ENCODE measurements at places on chromosomes 7 and 10. TPM values are rescaled to one million over a fixed set of nuclear protein-coding genes. Genes with fewer than 3 reads are reported as not detected.

The GNGT1 gene
- not detected for total RNA-seq

The HYAL4 gene
- total RNA-seq, result 1.8 TPM

The CTAGE4 gene
- total RNA-seq, result 1.5 TPM

The AGAP5 gene
- 11.5 TPM for total RNA-seq

The IFIT1 gene
- 2.7 TPM for total RNA-seq

The KCP gene
- total RNA-seq, result not detected

The NUTM2B gene
- 0.51 TPM for total RNA-seq

DNA sequence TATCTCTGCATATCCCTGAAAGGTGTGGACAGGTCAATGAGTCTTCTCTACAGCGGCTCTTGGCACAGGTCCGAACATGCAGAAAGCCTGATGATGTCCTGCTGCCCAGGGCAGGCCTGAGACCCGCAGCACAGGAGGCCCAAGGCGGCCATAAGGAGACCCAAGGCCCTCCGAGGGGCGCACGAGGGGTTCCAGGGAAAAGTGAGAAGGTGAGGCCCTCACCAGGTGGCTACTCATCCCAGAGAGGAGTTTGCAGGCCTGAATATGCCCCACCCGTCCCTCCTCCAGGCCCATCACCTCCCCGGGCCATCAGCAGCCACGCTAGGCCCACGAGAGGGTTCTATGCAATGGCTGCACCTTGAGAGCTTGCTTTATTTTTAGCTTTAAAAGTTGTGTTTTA lies 173.4 kb upstream of the RHEB start:
- no peak for DNase-seq

- DNase-seq, result no peak
Observed at GRCh38 chr7:46129831-46130230, 208.8 kb upstream of the IGFBP3 start.

DNA sequence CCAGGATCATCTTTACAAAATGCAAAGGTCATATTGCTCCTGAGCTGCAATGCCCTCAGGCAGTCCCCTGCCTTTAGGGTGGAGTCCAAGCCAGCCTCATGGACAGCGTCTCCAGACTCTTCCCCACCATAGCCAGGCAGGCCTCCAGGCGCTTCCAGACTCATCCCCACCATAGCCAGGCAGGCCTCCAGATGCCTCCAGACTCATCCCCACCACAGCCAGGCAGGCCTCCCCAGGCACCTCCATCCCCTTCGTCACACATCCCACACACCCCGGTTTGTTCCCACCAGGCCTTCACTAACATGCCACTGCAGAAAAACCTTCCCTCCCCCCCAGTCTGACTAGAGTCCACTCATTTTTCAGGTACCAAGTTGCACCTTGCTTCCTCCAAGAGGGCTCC lies 70.1 kb downstream of the PTPRN2 start:
- no peak for DNase-seq

GRCh38 chr10:118115701-118116100 lies 69.0 kb upstream of the RAB11FIP2 start:
- DNase-seq, result no peak

DNA sequence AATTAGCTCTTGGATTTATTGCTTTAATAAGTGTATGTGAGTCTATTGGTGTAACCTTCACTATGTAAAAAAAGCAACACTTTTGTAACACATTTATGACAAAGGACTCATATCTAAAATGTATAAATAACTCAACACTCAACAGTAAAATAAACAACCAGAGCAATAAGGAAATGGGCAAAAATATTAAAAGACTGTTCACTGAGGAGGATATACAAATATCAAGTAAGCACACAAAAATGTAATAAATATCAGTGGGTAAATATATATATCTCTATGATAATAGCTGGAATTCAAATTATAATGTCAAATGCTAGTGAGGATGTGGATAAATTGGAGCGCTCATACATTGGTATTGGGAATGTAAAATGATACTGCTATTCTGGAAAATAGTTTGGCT lies 53.0 kb downstream of the HDAC9 start:
- DNase-seq, result no peak

- no peak for DNase-seq
Observed at GRCh38 chr7:111953611-111954010, 252.6 kb downstream of the DOCK4 start.

DNA sequence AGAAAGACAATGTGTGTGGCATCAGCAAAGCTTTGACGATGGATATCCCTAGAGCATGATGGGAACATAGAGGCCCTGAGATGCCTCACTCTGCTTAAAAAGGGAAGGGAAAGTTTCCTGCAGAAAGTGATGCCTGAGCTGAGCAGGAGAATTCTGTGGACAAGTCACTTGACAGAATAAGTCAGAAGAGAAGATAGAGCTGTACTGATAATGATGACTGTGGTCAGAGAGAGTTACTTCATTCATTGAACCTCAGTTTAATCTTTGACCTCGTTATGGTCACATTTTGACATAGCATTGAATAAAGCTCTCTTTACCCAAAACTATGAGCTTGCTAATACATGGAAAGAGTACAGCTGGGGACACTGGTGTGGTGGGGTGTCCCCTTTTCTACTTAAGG lies 7.6 kb downstream of the CUBN start:
- DNase-seq, result no peak

GRCh38 chr7:11911900-11912299 lies 79.9 kb upstream of the THSD7A start:
- no peak for DNase-seq

GRCh38 chr7:36037121-36037662 lies 115.9 kb upstream of the EEPD1 start:
- DNase-seq, result no peak

DNA sequence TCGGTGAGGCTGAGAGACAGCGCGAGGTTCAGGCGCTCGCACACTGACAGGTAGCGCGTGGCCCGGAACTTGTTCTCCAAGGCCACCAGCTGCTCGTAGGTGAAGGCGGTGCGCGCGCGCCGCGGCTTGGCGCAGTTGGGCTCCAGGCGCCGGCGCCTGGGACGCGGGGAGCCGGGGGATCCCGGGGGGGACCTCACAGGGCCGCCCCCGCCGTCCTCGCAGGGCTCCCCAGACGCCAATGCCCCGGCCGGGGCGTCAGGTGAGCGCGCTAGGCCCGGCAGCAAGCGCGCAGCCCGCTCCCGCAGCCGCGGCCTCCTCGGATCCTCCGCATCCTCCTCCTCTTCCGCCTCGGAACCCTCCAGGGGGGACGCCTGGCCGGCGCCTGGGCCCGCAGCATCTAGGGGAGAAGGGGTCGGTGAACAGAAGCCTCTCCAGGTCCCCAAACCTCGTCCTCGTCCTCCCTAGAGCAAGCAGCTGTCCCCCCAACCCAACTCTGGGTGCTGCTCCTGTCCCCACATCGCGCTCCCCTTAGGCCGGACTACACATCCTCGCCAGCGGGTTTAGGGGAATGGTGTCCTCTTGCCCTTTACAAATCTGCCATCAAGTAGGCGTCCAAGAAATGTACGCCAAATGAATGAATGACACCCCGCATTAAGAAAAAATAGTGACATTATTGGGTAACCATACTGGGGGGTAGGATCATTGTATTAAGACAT lies 1.9 kb downstream of the NKX1-2 start:
- DNase-seq, result peak; percentile 18

- DNase-seq, result no peak
Observed at GRCh38 chr10:28986117-28986792, 302.6 kb upstream of the LYZL1 start.

DNA sequence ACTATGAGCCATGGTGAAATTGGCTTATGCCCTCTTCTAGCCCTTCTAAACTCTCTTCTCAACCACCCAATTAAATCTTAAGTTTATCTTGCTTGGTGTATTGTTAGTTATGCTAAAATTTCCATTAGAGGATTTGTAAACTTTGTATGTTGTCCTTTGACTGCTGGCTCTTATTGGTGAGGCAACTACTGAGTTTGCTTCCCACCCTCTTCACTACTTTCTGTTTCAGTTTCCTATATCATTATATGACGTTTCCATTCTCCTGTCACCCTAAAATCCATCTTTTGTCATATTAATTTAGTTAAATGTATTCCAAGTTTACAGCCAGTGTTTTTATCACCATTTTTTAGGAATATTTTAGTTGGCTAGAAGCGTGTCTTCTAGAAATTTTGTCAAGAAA lies 80.9 kb upstream of the VWC2 start:
- DNase-seq, result no peak

- peak; percentile 59 for DNase-seq
Observed at GRCh38 chr10:30705101-30705624, 75.6 kb upstream of the LYZL2 start.

DNA sequence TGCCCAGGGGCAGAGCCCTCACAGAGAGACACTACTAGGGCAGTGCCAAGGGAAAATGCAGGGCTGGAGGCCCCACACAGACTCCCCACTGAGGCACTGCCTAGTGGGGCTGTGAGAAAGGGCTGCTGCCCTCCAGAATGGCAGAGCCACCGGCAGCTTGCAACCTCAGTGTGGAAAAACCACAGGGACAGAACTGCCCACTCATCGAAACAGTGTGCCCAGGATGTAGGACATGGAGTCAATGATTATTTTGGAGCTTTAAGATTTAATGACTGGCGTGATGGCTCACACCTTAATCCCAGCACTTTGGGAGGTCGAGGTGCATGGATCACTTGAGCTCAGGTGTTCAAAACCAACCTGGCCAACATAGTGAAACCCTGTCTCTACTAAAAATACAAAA lies 27.5 kb upstream of the MSS51 start:
- DNase-seq, result no peak

GRCh38 chr10:44004913-44005787 lies 356.5 kb upstream of the ZNF32 start:
- DNase-seq, result no peak

DNA sequence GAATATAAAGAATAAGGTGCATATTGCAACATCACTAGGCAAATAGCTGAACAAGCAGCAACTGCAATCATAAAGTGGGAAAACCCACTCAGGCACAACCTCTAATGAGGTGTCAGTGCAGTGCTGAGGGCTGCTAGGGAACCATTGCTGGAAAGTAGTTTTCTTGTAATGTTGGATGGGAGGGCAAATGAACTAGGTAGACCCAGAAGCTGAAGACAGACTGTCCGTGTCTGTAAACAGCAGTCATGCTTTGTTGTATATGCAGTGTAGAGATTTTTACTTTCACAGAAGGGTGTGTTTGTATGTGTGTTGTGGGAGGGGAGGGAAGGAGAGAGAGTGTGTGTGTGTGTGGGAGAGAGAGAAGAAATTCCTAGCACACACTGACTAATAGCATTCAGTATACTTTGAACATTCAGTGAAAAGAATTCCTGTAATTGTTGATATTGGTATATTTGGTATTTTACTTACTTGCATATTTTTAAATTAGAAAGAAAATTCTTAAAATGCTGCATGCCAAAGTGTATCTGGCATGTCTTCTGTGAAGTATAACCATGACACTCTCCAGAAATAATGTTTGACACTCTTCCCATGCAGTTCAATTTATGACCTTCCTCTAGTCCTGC lies 28.8 kb downstream of the ITGB8 start:
- DNase-seq, result no peak

DNA sequence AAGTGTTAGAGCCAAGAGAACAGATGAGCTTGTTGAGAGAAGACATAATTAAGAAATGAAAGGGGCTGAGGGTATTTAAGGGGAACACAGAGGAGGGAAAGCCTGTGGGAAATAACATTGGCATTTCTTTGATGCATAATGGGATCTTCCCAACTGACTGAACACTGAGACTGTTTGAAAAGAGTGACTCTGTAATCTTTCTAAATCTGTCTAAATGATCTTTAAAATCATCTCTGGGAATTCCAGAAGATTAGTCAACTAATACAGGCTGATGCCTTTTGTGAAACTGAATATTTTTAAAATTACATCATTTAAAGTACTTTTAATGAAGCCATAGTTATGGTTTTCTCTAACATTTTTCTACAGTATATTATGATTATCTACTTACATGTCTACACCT lies 17.4 kb upstream of the SLC35G1 start:
- DNase-seq, result no peak
